ENCODE measurements at places on chromosomes 2 and 18. TPM values are rescaled to one million over a fixed set of nuclear protein-coding genes. Genes with fewer than 3 reads are reported as not detected.

GRCh38 chr2:236305531-236305930 lies 41.3 kb upstream of the ASB18 start:
- DNase-seq = no peak

- DNase-seq = peak; percentile 93
Observed at GRCh38 chr2:74553892-74554819, at the start of the genes DOK1 and LOXL3. Gene DOK1 (plus strand): TSS chr2:74554720. CDS start chr2:74554755, 35 bp downstream. Gene LOXL3 (minus strand): TSS chr2:74553942. CDS start chr2:74552634, 1,308 bp downstream.

GRCh38 chr2:138630164-138630563 lies 128.6 kb downstream of the SPOPL start:
- DNase-seq = no peak

GRCh38 chr18:72544092-72544886 lies at the start of gene CBLN2:
Gene CBLN2 (minus strand): TSS chr18:72544342. CDS start chr18:72542160, 2,182 bp downstream.
- DNase-seq = peak; percentile 80

DNA sequence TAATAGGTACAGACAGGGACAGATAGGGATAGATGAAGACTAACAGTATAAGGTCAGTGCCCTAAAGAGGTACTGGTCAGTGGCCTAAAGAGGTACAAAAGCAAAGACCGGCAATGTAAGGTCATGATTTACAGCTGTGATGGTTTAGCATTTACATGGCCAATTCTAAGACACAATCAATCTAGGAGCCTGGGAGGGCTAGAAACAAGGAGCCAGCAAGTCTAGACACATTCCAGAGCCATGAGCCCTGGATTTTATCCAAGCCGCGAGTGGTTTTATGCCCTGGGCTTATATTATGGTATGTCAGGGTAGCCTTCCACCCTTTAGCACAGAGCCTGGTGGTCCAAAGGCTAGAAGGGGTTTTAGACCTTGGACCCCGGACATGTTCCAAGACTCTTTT lies 124.2 kb downstream of the CBLN2 start:
- no peak for DNase-seq

DNA sequence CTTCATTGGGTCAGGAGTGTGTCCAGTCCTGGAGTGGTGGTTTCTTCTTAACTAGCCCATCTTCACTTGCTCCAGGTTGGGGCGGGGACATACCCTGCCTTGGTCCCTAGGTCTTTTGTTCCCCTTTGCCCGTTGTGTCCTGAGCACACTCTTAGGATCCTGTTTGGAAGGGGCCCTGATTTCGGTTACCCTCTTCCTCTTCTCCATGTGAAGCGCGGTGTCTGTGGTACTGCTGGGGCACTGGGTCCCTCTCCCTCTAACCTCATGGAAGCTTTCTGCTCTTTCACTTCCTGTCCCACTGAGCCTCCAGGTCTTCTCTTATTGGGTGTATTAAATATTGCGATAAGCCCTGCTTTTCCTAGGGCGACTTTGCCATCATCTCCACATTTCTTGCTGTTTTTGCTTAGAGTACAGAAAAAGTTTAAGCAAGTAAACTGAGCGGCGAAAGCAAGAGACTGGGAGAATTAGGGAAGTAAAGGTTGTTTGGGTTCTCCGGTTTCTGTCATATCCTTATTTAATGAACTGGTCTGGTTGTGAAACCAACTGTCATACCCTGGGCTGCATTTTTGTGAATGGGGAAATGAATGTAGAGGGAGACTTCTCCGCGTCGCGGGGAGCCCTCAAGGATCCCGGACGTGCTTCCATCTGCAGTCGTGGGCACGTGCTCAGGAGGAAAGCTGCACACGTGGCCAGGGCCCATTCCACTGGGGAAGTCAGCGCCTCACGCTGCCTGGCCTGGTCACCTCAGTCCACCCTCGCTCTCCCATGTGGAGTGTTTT lies 73.8 kb upstream of the B3GNT7 start:
- no peak for DNase-seq

DNA sequence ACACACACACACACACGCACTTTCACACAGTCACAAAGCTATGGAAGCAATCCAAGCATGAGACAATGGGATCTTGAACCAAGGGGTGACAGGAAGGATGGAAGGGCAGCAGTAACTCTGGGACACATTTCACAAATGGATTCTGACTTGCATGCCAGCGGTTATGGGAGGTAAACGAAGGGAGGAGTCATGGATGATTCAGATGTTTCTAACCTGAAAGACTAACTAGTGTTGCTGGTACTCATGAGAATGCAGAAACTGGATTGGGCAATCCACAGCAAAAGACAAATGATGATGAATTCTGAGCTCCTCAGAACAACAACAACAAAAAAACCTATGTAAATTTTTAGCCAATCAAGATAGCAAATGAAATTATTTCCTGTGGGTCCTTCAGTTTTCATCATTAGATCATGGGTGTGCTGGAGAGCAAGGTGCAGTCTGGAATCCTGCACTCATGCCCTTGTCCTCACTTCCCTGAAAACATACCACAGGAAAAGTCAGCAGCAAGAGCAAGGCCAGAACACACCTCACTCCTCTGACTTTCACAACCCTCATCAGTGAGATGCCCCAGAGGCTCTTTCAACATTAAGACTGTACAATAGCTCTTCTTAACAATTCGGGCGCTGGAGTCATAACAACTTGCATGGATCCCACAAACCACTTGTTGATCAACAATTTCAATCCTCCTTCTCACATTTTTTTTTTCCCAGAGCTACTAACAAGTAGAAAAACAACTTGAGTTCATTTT lies 32.6 kb downstream of the ABCA12 start:
- DNase-seq = no peak

DNA sequence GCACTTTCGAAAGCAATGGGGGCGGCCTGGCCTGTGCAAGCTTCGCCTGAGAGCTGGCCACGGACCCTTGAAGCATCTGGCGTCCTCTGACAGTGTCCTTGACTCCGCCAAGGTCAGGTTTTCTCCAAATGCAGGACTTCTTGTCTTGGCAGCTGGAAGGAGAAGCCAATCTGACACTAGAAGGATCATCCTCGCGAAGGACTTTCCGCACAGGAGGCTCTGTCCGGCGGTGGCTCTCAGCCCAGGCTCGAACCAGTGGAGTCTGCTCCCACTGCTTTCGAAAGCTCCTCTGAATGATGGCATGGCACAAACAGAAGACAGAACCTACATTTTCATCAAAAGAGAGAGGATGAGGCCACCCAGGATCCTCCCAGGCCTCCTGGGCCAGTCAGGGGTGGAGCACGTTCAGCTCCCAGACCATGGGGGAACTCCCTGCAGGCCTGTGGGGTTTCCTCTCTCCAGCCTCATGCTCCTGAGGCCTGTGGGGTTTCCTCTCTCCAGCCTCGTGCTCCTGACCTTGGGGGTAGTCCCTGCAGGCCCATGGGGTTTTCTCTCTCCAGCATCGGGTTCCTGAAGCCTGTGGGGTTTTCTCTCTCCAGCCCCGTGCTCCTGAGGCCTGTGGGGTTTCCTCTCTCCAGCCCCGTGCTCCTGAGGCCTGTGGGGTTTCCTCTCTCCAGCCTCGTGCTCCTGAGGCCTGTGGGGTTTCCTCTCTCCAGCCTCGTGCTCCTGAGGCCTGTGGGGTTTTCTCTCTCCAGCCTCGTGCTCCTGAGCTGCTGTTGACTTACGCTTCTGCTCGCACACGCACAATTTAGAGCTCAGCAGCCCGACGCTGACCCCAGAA lies 396.5 kb upstream of the SALL3 start:
- DNase-seq = peak; percentile 9

DNA sequence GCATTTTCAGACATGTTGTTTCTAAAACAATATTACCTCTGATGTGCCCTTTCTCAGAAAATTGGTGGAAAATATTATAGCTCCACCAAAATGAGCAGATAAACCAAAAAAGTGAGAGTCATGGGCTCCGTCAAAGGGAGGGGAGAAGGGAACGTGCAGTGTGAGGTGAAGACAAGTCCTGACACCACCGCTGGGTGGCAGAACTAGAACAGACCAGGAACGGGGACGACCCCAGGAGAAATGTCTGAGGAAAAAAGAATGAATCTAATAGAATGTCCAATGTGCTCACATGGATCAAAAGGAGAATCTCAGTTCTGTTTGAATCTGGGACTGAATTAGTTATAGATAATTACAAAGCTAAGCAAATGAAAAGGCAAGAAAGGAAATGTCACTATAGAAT lies 22.6 kb upstream of the BCL2 start:
- peak; percentile 48 for DNase-seq

Gene NR4A2
- 1.5 TPM for total RNA-seq

Gene IL1B
- total RNA-seq = not detected
